HS-27A (cell line): ENCODE measurements at places on chromosomes 7 and 10.

DNA sequence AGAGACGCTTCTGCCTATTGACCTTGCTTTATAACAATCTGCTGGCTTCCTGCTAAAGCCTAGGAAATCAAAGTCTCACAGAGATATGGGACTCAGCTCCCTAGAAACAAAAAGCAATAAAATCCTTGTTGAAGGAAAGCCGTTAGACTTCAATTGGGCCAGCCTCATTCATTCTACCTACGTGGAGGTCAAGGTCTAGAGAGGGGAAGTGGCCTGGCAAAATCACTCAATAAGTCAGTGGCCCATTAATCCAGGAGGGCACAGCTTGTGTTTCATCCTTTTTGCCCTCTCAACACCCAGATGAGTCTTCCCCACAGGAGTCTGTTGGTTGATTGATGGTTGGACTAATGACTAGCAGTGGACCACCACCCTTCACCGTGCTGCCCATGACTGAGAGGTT is 40.5 kb upstream of the ACSL5 start:
- DNase-seq = no peak

DNA sequence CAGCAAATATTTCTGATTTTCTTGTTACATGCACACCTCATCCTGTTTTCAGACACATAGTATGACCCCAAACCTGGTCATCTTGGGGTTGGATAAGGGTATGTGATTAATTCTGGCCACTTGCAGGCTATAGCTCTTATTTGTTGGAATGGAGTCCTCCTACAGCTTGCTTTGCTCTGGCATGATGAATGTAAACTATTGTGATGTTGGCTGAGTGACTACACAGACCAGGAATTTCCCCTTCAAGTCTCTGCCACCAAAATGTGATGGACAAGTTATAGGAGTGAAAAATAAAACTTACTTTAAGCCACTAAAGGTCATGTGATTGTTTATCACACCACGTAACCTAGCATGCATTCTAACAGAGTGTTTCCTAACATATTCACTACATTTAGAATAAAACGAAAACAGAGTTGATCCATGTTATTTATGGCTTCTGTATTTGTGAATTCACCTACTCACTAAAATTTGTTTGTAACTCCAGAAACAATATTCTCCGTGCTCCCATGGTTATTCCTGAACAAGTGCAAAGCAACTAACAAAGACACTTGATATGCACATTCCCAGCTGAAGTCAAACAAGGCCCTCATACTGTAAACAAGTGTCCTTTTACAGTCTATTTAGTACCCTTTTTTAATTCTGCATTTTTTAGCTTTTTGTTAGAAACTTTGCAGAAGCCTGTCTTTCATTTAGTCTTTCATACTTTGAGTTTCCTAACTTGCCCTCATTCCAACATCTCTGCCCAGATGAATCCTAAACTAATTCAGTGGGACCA is 599.2 kb upstream of the PCDH15 start:
- DNase-seq = no peak

- DNase-seq = no peak
Measured at GRCh38 chr7:30478349-30479201, at the start of gene NOD1. Gene NOD1, minus strand, starts transcription at chr7:30478784. Its CDS starts 21,863 bp downstream, at chr7:30456921.

DNA sequence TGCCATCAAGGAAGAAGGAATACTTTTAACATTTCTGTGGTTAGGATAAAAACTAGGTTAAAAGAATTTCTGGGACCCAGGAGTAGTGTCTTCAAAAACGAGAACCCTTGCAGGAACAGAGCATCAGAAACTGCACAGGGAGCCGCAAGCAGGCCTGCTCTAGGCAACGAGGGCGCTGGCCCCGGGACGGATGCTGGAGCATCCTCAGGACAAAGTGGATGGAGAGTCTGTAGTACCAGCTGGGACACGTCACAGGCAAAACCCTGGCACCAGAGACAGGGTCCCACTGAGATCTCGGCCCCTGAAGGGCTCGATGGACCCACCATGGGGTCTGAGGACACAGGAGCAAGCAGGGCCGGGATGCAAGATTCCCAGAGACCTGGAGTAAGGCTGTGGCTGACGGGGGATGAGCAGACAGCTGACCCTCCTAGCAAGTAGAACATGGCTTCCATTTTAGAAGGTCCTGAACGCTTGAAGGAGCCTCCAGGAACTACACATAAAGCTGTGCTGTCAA is 106.6 kb downstream of the GALNT11 start:
- DNase-seq = no peak

DNA sequence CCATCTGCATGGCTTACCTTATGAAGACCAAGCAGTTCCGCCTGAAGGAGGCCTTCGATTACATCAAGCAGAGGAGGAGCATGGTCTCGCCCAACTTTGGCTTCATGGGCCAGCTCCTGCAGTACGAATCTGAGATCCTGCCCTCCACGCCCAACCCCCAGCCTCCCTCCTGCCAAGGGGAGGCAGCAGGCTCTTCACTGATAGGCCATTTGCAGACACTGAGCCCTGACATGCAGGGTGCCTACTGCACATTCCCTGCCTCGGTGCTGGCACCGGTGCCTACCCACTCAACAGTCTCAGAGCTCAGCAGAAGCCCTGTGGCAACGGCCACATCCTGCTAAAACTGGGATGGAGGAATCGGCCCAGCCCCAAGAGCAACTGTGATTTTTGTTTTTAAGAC is 12.4 kb downstream of the DUSP5 start:
- DNase-seq = no peak

DNA sequence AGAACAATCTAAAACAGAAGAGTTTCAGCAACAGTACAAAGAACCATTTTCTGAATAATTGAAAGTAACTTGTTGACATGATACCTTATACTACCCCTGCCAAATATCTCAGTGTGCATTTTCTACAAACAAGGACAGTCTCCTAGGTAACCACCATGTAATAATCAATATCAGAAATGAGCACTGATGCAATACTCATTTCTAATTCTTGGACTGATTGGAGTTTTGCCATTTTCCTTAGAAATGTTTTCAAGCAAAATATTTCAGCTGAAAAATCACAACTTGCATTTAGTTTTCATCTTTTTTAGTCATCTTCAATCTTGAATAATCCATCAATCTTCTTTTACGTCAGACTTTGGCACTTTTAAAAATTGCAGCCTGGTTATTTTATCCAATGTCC is 420.2 kb downstream of the CDC14C start:
- no peak for DNase-seq

DNA sequence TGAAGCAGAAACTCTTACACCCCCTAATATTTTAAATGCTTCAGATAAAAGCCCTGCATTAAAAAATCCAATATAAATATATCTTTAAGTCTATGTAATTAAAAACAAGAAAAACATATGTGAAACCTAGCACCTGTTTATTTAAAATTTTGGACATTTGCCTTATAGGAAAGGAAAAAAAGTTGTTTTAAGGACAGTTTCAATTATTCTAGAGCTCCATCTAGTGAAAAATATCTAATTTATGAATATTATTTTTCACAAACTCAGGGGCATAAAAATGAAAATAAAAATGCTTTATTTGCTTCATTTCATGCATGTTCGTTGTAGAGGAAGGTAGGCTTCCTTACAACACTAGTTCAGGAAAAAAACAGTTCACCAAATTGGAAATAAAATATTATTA is 26.1 kb downstream of the ENKUR start:
- DNase-seq = no peak

DNA sequence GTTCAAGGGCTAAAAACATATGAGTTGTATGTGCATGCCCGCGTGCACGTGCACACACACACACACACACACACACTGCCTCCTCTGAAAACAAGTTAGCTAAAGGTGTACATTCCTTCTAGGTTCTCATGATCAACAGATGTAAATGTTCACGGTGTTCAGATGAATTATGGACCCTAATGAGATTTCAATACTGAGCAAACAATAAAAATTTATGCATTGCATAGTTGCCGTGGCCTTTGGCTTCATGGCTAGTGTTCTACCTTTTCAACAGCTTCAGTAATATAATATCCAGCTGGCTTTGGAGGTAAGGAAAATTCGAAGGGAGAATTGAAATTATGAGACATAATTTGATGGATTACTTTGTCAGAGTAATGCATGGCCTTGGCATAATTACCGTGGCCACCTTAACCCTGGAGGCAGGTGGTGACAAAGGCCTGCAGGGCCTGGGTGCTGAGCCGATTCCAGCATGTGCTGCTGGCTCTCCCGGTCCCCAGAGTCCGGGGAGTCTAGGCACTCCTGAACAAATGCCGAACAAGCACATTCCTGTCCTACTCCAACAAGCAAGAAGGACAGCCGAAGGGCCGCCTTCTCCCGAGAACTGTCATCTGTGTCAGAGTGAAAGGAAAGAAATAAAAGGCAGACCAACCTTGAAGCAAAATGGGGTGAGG is 166.6 kb upstream of the TCF7L2 start:
- no peak for DNase-seq

DNA sequence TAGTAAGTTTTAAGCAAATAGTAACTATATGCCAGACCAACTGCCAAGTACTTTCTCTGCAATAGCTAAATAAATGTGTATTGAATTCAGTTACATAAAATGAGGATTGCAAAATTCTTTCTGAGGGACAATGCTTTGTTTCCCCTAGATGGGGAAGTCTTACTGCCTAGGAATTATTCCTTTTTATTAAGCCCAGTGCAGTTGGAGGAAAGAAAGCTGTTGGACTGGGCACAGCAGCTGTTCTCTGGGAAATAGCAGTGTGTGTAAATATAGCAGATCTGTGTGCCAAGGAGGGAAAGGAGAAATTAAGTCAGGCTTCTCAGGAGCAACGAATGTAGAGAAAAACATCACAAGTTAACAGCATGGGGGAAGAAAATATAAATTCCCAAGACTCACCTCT is 77.1 kb downstream of the SEC23IP start:
- no peak for DNase-seq

DNA sequence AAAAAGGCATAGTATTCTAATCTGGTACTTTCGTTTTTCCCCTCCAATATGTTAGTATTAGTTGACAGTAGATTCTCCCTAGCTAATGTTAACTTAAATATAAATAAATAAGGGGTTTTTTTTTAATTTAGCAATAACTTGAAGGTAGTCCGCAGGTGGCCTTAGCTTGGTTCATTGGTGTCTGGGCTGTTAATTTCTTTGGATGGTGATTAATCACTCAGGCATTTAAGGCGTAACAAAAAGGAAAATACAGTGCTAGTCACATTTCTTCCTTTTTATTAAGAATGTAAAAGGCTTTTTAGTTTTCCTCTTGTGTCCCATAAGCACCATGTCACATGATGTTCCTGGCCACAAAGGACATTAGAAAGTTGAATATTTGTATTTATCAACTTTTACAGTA is 161.0 kb upstream of the POT1 start:
- no peak for DNase-seq

DNA sequence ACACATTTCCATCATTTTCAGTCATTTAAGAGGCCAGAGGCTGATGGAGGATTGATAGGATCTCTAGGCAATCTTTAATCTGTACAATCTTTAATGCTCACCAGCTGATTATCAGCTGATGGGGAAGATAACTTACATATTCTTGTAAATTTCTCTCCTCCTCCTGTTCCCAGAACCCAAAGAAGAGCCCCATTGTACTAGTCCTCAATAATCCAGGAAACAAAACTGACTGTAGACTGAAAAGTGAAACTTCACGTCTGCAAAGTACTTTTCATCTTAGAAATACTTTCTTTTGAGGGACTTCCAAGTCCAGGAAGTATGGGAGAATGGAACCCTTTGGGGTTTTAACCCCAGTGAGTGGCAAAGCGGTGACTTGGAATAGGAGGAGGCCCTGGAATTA is 283.3 kb downstream of the FRMD4A start:
- no peak for DNase-seq

GRCh38 chr7:77338260-77338659 is 77.9 kb downstream of the GSAP start:
- DNase-seq = no peak

DNA sequence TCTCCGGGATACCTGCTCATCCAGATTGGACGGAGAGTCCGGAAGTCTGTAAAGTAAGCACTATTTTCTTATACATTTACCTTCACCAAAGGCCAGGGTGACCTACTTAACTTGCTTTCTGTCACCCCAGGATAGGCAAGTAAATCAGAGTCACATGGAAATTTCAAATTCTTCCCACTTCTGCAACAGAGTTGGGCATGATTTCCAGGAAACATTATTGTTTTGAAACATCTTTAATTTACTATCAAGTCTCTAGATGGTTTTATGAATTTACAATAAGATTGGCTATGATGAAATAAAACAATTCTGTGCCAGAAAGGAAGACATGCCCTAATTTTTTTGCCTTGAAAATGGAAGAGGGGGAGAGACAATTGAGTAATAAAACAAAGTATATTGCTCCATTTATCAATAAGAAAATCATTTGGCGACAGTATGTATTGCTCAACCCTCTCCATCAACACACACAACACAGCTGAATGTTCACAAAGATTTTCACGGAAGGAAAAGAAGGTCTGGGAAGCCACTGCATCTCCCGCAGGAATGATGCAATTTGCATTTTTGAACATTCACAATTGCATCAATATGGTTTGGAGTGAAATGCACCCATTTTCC is 702.8 kb downstream of the PARD3 start:
- DNase-seq = no peak

DNA sequence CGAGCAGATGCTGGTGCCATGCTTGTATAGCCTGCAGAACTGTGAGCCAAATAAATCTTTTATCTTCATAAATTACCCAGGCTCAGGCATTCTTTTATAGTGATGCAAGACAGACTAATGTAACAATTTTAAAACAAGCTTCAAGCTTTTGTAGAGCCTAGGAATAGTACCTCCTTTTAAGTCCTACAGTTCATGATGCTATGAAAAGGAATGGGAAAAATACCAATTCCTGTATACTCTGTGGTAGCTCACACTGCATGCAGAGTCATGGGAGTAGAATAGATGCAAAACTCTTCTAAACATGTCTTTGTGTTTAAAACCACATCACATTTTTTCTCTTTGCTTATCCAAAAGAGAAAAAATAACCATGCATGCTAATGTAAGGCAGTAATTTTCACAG is 66.6 kb upstream of the WNT16 start:
- DNase-seq = no peak

- no peak for DNase-seq
Measured at GRCh38 chr10:108787932-108788331, 1135.4 kb downstream of the XPNPEP1 start.

DNA sequence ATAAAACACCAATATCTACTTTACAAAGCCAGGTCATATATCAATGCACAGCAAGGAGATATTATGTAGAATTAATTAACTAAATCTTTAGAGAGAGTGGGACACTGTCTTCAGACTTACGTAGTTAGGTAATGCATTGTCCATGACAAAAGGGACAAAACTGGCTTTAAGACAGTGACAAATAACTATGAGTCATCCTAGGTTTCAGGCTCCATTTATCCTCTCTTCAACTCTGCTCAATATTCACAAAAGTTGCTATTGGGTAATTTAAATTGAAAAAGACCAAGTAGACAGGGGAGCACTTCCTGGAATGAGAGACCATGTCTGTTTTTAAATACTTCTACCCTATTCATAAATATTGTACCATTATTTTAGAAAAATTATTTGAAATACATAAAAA is 464.5 kb downstream of the ARL4A start:
- DNase-seq = no peak
